ENCODE measurements at places on chromosomes 3 and 15. TPM values are rescaled to one million over a fixed set of nuclear protein-coding genes. Genes with fewer than 3 reads are reported as not detected.

DNA sequence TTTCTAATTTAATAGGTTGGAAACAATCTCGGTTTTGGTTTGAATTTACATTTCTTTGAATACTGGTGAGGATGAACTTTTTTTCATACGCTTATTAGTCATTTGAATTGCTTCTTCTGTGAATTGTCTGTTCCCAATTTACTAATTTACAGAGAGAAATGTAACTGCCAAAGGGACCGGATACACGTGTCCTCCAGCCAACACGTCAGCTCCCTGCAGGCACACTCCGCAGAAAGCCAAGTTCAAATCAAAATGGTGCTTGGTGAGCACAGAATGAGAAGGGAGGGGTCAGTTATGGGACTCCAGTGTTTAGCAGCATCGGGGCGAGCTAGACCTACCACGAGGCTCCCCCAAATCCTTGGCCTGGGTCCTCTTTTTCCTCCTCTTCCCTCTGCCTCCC, 10.8 kb upstream of the TSEN2 start:
- DNase-seq = no peak

GRCh38 chr3:20930034-20930433, 744.0 kb upstream of the SGO1 start:
- no peak for DNase-seq

GRCh38 chr15:68729789-68730411, 90.8 kb downstream of the ANP32A start:
- DNase-seq = no peak

- DNase-seq = no peak
Observed at GRCh38 chr15:101614761-101615160, 37.4 kb downstream of the TM2D3 start.

GRCh38 chr15:77440378-77440999, 19.8 kb downstream of the HMG20A start:
- DNase-seq = no peak

- DNase-seq = no peak
Observed at GRCh38 chr3:142602619-142603385, 6.6 kb downstream of the PLS1 start.

DNA sequence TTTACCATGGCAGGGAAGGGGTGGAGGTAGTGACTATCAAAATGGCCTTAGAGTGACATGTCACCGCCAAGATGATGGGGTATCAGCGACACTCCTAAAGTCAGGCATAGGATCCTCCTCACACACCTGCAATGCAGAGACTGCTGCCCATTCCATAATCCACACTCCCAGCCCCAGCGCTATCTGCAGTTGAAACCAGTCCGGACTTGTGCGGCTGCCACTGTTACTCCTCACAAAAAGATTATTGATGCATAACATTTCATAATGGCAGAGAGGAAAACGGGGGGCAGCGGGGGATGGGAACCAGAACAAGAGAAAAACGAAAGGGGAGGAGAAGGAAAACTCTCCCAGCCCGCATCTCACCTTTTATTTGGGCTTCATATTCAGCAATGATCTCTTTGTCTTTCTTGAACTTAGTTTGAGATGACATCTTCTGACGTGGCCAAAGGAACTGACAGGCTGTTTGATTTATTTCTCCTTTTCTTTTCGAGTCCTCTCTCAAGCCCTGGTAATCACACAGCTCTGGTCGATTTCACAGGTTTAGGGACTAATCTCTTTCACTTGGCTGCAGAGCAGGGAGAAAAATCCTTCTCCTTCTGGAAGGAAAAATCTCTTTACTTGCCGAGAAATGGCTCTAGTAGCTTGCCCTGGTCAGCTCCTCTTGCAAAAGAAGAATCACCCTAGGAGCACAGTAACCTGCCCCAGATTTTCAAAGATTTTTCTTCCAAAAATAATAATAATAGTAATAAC, 749 bp downstream of the SRGAP3 start:
- no peak for DNase-seq

- no peak for DNase-seq
Observed at GRCh38 chr3:187944390-187945179, 199.3 kb upstream of the BCL6 start.

Gene SCN11A
- 1.6 TPM for total RNA-seq

Gene CLRN1
- total RNA-seq = not detected

Gene KCNAB1
- total RNA-seq = 1.8 TPM

Gene TTLL13
- 0.69 TPM for total RNA-seq

Gene PARP3
- total RNA-seq = 5.4 TPM

Gene CHST2
- total RNA-seq = 10.8 TPM

Gene CYP19A1
- not detected for total RNA-seq

Gene PROK2
- total RNA-seq = not detected

All from progenitor cell of endocrine pancreas (in vitro differentiated cells).